Stimulated activated naive CD4-positive, alpha-beta T cell treated with Interleukin-2 at 50 U/mL for 16 hours (primary cell): ENCODE measurements at places on chromosomes 2 and 18.

- no peak for DNase-seq
Measured at GRCh38 chr2:25354116-25354515, 12.4 kb upstream of the DNMT3A start.

GRCh38 chr2:172969166-172969565 is 106.5 kb upstream of the MAP3K20 start:
- DNase-seq: no peak

DNA sequence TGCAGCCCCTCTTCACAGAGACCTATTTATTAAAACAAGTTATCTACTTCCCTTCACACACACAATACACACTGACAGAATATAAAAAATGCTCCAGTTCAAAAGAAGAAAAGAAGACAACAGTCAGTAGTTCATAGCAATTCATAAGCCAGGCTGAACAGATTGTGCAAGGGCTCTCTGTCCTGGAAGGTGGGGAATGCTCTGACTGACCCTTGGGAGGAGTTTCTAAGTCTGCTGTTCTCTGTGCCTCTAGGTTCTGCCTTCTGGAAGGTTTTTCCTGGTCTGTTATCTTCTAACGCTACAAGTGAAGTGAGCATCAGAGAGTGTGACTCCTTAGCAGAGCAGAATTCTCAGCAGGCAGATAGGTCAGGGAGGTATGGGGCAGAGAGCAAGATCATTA is 35.7 kb downstream of the SP3 start:
- no peak for DNase-seq

DNA sequence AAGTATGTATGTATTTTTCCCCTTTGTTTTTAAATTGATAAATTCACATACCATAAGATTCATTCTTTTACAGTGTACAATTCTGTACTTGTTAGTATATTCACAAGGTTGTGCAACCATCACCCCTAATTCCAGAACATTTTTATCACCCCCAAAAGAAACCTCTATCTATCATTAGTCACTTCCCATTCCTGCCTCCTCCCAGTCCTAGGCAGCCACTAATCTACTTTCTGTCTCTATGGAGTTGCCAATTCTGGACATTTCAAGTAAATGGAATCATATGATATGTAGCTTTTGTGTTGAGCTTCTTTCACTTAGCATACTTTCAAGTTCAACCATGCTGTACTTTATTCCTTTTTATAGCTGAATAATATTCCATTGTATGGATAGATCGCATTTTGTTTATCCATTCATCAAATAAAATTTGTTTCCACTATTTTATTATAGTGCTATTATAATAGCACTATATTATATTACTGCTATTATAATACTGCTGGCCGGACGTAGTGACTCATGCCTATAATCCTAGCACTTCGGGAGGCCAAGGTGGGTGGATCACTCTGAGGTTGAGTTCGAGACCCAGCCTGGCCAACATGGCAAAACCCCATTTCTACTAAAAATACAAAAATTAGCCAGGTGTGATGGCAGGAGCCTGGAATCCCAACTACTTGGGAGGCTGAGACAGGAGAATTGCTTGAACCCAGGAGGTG is 10.9 kb downstream of the STARD7 start:
- no peak for DNase-seq
